ENCODE measurements at places on chromosomes 7 and 10.

DNA sequence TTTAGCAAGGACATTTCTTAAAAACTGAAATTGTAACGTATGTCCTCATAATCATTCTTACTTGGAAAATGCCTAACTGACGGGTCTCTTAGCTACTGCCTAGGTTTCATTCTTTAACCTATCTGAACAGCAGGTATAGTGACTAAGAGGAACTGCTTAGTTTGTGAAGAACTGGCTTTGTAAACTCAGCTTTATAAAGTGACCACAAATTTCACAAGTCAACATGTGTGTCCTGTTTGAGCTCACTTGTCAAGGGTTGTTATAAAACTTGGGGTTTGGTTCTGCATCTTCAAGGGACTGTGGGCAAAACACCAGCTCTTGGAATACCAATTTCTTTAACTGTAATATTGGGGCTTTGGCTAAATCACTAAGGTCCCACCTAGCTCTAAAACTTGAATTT, 32.2 kb downstream of the MRPS33 start:
- no peaks in the 10 kb centered on the region for H3K27me3 ChIP-seq
- no peaks in the 10 kb centered on the region for H3K4me1 ChIP-seq
- no peak overlapping the region for H3K27ac ChIP-seq
- H3K36me3 ChIP-seq = no peaks in the 10 kb centered on the region
- DNase-seq = no peak
- no peak overlapping the region for H3K4me3 ChIP-seq

- no peak for DNase-seq
- peaks cover 18% of the 10 kb centered on the region for H3K4me1 ChIP-seq
- peak overlapping the region; percentile 81 for H3K4me3 ChIP-seq
- peaks cover 3% of the 10 kb centered on the region for H3K36me3 ChIP-seq
- peak overlapping the region; percentile 82 for H3K27ac ChIP-seq
- H3K27me3 ChIP-seq = no peaks in the 10 kb centered on the region
Measured at GRCh38 chr7:151228024-151228866, 1.2 kb upstream of the ABCF2 start.

GRCh38 chr10:69684020-69684980, 54.3 kb downstream of the FAM241B start:
- DNase-seq = peak; percentile 77
- H3K27ac ChIP-seq = peak overlapping the region; percentile 77
- H3K36me3 ChIP-seq = no peaks in the 10 kb centered on the region
- no peaks in the 10 kb centered on the region for H3K27me3 ChIP-seq
- no peak overlapping the region for H3K4me3 ChIP-seq
- H3K4me1 ChIP-seq = peaks cover 20% of the 10 kb centered on the region

- no peaks in the 10 kb centered on the region for H3K4me1 ChIP-seq
- DNase-seq = no peak
- no peak overlapping the region for H3K4me3 ChIP-seq
- no peaks in the 10 kb centered on the region for H3K36me3 ChIP-seq
- H3K27me3 ChIP-seq = no peaks in the 10 kb centered on the region
Measured at GRCh38 chr7:110719741-110720140, 371.2 kb upstream of the LRRN3 start.

- DNase-seq = no peak
- no peak overlapping the region for H3K4me3 ChIP-seq
- H3K4me1 ChIP-seq = no peaks in the 10 kb centered on the region
Measured at GRCh38 chr10:23693925-23694324, 255.1 kb downstream of the OTUD1 start.

DNA sequence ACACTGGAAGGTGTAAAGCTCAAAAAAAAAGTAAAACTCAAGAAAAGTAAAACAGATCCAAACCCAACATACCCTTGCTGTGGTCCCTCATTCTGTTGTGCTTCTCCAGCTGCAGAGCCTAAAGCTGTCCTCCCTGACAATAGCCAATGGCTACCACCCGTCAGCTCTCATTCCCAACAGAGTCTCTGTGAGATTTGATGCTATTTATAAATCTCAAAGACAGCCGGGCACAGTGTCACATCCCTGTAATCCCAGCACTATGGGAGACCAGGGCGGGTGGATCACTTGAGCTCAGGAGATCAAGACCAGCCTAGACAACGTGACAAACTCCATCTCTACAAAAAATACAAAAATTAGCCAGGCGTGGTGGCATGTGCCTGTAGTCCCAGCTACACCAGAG, 116.0 kb downstream of the KMT2E start:
- H3K4me1 ChIP-seq = no peaks in the 10 kb centered on the region
- H3K4me3 ChIP-seq = no peak overlapping the region
- no peak for DNase-seq
- no peak overlapping the region for H3K27ac ChIP-seq
- no peaks in the 10 kb centered on the region for H3K36me3 ChIP-seq

- H3K4me3 ChIP-seq = peak overlapping the region; percentile 39
- no peaks in the 10 kb centered on the region for H3K36me3 ChIP-seq
- peaks cover 5% of the 10 kb centered on the region for H3K4me1 ChIP-seq
Measured at GRCh38 chr10:3173171-3173878, 743 bp upstream of the PITRM1 start.

DNA sequence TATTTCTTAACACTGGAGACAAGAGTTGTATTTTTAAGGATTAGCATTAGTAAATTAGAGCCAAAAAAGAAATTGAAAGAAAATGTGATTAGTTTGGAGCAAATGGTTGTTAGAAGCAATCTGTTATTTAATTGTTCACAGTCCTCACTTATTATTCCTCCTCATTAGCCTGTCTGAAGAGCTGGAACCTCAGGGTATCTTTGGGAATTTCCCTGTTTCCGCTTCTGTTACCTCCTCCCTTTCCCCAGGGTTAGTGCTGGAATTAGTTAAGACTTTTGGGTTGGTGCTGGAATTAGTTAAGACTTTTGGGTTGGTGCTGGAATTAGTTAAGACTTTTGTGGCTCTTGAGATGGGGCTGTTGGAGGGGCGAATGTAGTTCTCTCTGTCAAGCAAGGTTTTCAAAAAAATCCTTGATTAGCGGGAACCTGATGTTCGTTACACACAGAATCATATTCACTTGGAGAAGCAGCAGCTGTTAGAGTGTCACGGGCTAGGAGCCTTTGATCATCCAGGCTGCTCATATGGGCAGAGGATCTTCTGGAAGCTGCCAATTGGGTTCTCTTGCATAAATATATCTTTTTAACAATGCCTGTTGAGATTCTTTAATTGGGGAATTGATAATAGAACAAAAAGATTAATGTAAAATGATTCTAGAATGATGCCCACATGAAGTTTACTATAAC, 251.0 kb upstream of the NPSR1 start:
- no peak for DNase-seq
- H3K4me1 ChIP-seq = no peaks in the 10 kb centered on the region
- H3K27me3 ChIP-seq = no peaks in the 10 kb centered on the region

DNA sequence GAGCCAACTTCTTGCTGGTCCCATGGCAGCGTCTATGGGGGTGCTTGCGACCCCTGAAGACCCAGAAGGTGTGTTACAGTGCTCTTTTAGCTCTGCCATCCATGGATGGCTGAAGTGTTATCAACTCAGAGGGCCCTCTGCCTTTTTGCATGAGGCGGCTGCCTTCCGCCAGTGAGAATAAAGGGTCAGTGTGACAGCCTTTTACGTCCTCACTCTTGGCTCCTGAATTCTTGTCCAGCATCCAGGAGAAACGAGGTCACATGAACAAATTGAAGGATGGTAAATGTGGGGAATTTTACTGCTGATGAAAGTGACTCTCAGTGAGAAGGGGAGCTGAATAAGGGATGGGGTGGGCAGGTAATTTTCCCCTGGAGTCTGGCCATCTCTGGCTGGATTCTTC, 24.1 kb downstream of the SSMEM1 start:
- no peak overlapping the region for H3K4me3 ChIP-seq
- no peak for DNase-seq
- no peak overlapping the region for H3K27ac ChIP-seq
- no peaks in the 10 kb centered on the region for H3K36me3 ChIP-seq
- no peaks in the 10 kb centered on the region for H3K27me3 ChIP-seq

DNA sequence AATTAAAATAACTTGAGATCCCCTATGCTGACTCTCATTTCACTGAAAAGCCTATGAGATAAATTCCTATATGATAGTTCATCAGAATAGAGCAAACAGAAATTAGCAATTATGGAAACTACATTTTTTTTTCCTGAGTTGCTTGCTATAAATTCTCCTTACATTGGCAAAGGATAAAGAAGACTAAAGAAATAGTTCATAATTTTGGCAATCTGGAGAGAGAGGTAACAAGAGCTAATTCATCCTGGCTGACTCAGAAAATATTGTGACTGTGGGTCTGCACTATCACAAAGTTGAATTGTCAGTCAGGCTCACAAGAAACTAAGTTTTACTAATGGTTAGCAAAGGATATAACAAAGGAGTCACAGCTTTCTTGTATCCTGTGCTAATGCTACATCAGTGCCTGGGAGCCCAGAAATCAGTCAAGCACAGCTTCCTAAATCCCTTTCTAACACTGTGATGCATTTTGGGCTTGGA, 483.0 kb downstream of the MAGI2 start:
- no peak for DNase-seq
- H3K27ac ChIP-seq = no peak overlapping the region
- H3K36me3 ChIP-seq = no peaks in the 10 kb centered on the region
- no peaks in the 10 kb centered on the region for H3K27me3 ChIP-seq
- no peaks in the 10 kb centered on the region for H3K4me1 ChIP-seq
- no peak overlapping the region for H3K4me3 ChIP-seq

DNA sequence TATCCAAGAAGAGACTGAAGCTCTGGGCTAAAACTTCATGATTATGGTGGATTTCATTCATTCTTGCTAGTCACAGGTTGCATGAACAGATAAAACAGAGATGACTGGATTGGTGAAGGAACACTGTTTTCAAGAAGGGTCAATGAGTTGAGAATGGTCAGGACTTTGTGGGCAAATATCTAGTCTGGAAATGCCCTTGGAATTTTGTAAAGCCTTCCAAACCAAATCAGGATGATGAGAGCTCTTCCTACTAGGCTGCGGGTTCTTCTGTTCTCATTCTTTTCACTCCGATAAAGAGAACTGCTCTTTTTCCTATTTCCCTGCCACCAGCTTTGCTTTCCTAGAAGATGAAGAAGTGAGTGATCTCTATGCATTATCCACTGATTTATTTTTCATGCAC, 171.4 kb downstream of the ARID5B start:
- H3K27me3 ChIP-seq = no peaks in the 10 kb centered on the region
- H3K4me1 ChIP-seq = peaks cover 19% of the 10 kb centered on the region
- peaks cover 24% of the 10 kb centered on the region for H3K36me3 ChIP-seq
- no peak for DNase-seq
- peak overlapping the region; percentile 63 for H3K27ac ChIP-seq
- H3K4me3 ChIP-seq = no peak overlapping the region

- H3K4me1 ChIP-seq = no peaks in the 10 kb centered on the region
- no peaks in the 10 kb centered on the region for H3K27me3 ChIP-seq
- no peak for DNase-seq
- no peak overlapping the region for H3K4me3 ChIP-seq
Measured at GRCh38 chr10:96695366-96695765, 24.9 kb downstream of the PIK3AP1 start.

- no peak overlapping the region for H3K4me3 ChIP-seq
Measured at GRCh38 chr10:93181271-93182048, 107.8 kb downstream of the CYP26A1 start.

- peaks cover 2% of the 10 kb centered on the region for H3K36me3 ChIP-seq
- no peak overlapping the region for H3K4me3 ChIP-seq
- peaks cover 13% of the 10 kb centered on the region for H3K4me1 ChIP-seq
- no peaks in the 10 kb centered on the region for H3K27me3 ChIP-seq
- no peak for DNase-seq
- H3K27ac ChIP-seq = no peak overlapping the region
Measured at GRCh38 chr10:112785089-112785488, 165.0 kb upstream of the TCF7L2 start.

- H3K4me1 ChIP-seq = no peaks in the 10 kb centered on the region
- no peak overlapping the region for H3K4me3 ChIP-seq
- no peak overlapping the region for H3K27ac ChIP-seq
- DNase-seq = no peak
Measured at GRCh38 chr10:86191166-86191565, 175.4 kb downstream of the GRID1 start.

DNA sequence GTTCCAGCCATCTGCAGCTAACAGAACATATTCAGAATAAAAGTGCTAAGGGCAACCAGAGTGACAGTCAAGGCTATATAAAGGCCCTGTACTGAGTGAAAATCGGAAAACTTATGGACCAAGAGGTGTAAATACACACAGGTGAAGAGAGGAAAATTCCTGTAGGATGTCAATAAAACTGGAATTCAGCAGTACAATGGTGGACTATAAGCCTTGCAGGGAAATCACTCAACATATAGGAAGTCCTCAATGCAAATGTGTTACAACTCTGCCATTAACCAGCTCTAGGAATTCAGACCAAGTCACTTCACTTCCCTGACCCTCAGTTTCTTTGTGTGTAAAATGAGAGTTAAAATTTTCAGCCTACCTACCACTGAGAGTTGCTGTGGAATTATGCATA, 7.7 kb downstream of the USP6NL start:
- H3K36me3 ChIP-seq = no peaks in the 10 kb centered on the region
- peaks cover 56% of the 10 kb centered on the region for H3K4me1 ChIP-seq
- H3K27ac ChIP-seq = no peak overlapping the region
- no peak for DNase-seq
